ENCODE measurements at places on chromosomes 2 and 18.
A peak's percentile ranks its signal among the peaks of the same experiment; 100 is the strongest.

GRCh38 chr18:63348508-63349136 lies 18.4 kb downstream of the KDSR start:
- DNase-seq: no peak

DNA sequence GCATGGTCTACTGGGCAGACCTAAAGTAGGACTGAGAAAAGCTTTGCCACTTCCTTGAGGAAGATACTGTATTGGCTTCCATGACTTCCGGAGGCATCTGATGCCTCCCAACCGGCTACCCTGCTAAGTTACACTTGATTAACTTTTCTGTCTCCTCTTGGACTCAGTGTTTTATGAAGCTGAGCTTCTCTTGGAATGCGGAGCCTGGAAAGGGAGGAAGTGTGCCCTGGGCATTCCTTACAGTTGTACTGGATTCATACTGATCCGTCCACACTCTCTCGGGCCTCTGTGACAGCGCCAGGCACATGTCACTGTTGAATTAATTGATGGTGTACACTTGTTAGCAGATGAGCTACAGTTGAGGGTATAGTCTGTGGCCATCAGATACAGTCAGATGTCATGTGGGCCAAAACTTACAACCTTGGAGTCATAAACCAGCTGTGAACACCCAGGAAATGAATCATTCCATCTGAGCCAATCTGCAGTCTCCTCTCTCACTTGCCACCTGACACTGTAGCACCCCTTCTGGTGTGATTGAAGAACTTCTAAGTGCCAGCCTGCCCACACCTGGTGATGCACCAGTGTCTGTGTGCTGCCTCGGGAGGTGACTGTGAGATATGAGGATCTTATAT lies 122.5 kb downstream of the FHOD3 start:
- no peak for DNase-seq

- DNase-seq: no peak
Measured at GRCh38 chr2:101003278-101003775, 1.2 kb downstream of the RPL31 start.

- DNase-seq: no peak
Measured at GRCh38 chr2:218821605-218822211, 9.9 kb downstream of the PRKAG3 start.

DNA sequence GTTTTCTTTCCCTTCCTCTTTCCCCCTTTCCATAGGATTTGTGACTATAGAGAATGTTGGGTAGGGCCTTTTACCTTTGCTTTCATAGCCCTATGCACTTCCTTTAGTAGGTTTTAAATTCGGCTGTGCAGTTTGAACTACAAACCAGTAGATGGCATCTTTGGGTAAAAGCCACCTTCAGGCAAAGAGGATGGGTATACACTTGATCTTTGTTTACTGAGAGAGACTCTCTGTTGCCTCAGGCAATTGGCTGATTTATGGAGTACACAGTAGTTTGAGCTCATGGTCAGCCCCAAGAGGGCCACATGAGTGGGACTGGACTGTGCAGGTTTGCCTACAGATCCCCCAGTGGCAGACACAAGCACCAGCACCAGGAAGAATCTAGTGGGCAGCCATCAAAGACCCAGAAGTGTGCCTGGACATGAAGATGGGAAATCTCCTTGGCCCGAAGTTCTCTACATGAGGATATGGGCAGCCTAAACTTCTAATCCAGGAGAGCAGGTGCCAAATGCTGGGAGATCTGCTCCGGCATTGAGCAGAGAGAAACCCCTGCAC lies 1304.3 kb upstream of the DDX18 start:
- DNase-seq: peak; percentile 64
